Mesothelial cell of epicardium (in vitro differentiated cells): ENCODE measurements at places on chromosomes 16 and 17. TPM values are rescaled to one million over a fixed set of nuclear protein-coding genes. Genes with fewer than 3 reads are reported as not detected.
A peak's percentile ranks its signal among the peaks of the same experiment; 100 is the strongest.

DNA sequence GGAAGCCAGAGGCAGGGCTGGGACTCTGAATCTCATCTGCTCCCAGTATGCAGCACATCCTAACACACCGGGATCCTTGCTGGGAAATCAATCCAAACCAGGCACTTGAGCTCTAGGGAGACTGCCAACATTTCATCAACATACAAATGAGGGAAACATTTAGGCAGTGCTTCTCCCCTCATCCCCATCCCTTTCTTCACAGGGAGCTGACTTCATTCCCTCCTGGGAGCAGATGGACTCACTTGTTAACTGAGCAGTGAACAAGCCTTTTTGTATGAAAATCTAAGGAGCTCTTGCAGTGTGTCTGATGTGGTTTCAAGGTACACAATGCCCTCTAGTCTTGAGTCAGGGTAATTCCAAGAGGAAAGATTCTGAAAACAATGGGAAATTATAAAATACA is 96.3 kb downstream of the TMEM114 start:
- DNase-seq: no peak

AATF gene
- total RNA-seq: 31.3 to 36.2 TPM (median 33.9 TPM) in 3 replicates

DNA sequence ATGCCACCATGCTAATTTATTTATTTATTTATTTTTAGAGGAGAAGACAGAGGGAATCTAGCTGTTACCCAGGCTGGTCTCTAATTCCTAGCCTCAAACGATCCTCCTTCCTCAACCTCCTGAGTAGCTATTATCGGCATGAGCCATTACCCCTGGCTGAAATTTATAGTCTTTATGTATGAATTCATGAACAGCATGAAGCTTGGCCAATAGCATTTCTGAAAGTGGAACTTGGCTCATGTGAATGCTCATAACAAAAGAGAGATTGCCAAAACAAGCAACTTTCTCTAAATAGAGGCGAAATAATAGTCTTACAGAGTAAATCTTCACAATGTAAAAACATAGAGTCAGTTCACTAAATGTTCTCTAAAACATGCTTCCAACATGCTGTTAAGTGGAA is 30.1 kb upstream of the SMURF2 start:
- DNase-seq: no peak

SAMD14 gene
- total RNA-seq: 17.3 to 20.0 TPM (median 19.4 TPM) in 3 replicates

DNA sequence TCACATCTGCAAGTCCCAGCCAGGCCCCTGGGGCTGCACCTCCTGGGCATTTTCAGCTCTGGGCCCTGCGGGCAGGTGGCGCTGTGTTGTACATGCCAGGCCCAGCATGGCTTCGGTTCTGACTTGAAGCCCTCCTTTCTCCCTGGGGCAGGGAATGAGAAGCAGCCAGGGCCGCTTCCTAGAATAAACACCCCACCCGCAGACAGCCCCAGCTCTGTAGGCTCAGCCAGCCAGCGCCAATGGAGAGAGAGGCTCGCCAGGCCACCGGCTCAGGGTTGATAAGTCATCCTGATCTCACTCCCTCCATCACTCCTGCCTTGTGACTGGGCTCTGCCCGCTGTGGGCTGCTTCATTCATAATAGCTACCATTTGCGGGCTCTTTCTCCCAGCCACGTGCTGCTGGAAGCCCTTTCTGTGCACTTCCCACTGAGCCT is 6.0 kb upstream of the GLIS2 start:
- DNase-seq: no peak

DNA sequence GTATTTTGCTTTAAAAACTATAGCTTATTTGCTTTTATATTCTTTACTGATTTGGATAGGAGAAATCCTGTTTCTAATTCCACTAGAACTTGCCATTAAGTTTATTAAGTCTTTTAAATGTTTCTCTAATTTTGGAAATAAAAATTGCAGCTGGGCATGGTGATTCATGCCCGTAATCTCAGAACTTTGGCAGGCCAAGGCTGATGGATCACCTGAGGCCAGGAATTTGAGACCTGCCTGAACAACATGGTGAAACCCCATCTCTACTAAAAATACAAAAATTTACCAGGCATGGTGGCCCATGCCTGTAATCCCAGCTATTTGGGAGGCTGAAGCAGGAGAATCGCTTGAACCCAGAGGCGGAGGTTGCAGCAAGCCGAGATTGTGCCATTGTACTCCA is 30.7 kb downstream of the DNAH17 start:
- DNase-seq: no peak

DNA sequence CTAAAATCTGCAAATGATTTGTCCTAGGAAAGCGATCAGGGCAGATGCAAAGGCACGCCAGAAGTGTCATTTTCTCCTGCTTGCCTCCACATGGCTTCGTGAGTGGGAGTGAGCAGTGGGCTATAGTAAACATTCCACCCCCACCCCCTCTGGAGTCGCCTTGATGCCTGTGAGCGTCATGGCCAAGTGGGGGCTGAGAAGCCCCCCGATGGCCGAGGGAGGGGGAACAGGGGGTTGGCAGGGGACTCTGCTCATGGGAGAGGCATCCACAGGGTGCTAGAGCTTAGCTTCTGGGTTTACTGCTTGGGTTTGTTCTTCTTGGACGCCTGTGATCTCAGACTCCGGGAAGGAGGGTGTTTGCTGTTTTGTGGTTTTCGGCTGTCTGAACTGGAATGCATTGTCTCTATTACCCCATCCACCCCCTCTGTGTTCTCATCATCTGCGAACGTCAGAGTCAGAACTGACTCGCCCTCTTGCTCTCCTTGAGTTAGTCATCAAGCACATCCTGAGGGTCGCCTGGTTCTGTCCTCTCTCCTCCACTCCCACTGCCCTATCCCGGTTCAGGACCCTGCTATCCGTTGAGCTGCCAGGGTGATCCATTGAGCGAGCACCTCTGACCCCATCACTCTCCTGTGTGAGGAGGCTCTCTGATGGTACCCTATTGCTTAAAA is 15.4 kb downstream of the TNS4 start:
- DNase-seq: no peak

ZG16 gene
- 0.11 to 0.20 TPM (median 0.20 TPM) in 3 replicates for total RNA-seq

- DNase-seq: no peak
Observed at GRCh38 chr16:58062821-58063220, 37.3 kb downstream of the MMP15 start.

GRCh38 chr16:2511128-2511800 is 2.5 kb upstream of the ATP6V0C start:
- DNase-seq: no peak

- no peak for DNase-seq
Observed at GRCh38 chr16:89378947-89379771, 111.2 kb downstream of the ANKRD11 start.

CAMTA2 gene
- 27.0 to 31.6 TPM (median 31.2 TPM) in 3 replicates for total RNA-seq

ARHGDIG gene
- 3.6 to 4.8 TPM (median 4.7 TPM) in 3 replicates for total RNA-seq

- DNase-seq: no peak
Observed at GRCh38 chr17:29864615-29865014, 65.4 kb downstream of the SSH2 start.

HSPB9 gene
- total RNA-seq: 0.18 TPM in 1 of 3 replicates, not detected in the others

KRT39 gene
- not detected in 3 replicates for total RNA-seq

USP6 gene
- 0.38 to 0.54 TPM (median 0.42 TPM) in 3 replicates for total RNA-seq

- DNase-seq: no peak
Observed at GRCh38 chr16:85052536-85052935, 24.9 kb downstream of the KIAA0513 start.

GRCh38 chr17:40984226-40984625 is at the start of gene KRT40:
Gene KRT40 (minus strand): TSS chr17:40984326. CDS start chr17:40984273, 53 bp downstream.
- no peak for DNase-seq

NLRC5 gene
- 1.7 to 3.7 TPM (median 1.8 TPM) in 3 replicates for total RNA-seq

DNA sequence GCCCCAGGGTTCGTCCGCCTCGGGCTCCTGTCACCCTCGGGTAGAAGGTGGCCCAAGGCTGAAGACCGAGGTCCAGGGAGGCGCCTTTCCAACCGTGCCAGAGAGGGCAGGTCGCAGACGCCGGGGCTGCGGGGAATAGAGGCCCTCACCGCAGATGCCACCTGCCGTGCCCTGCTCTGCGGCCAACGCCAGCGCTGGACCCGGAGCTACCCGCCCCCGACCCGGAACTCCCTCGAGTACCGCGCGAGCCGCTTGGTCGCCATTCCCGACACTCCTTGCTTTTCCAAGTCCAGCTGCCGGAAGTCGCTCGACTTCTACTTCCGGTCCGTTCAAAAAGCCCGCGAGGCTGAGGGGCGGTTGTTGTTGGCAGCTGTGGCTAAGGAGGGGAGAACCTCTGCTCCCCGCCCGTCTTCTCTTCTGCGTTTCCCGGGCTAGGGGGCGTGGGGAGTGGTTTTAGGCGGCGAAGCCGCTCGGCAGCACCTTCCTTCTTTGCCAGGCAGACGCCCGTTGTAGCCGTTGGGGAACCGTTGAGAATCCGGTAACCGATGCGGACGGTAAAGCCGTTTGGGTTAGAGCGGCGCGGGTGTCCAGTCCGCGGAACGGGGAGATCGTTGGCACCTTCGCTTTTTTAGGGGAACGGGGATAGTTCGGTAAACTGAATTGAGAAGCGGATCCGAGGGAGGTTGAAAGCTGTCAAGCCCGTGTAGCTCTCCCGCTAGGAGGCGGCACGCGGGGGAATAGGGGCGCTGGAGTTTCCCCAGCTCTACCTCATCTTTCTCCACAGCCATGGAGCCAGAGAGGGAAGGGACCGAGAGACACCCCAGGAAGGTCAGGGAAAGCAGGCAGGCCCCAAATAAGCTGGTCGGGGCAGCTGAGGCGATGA is at the start of the genes ERI2 and REXO5:
Gene ERI2, minus strand, starts transcription at position 305 of the 883 bp plus-strand sequence. Its CDS starts 42 bp downstream, at position 263.
Gene REXO5, plus strand, starts transcription at position 360 of the 883 bp plus-strand sequence. Its CDS starts 427 bp downstream, at position 787.
- DNase-seq: peak; percentile 77

GRCh38 chr17:80885947-80886582 is 105.6 kb upstream of the CHMP6 start:
- DNase-seq: no peak

DNA sequence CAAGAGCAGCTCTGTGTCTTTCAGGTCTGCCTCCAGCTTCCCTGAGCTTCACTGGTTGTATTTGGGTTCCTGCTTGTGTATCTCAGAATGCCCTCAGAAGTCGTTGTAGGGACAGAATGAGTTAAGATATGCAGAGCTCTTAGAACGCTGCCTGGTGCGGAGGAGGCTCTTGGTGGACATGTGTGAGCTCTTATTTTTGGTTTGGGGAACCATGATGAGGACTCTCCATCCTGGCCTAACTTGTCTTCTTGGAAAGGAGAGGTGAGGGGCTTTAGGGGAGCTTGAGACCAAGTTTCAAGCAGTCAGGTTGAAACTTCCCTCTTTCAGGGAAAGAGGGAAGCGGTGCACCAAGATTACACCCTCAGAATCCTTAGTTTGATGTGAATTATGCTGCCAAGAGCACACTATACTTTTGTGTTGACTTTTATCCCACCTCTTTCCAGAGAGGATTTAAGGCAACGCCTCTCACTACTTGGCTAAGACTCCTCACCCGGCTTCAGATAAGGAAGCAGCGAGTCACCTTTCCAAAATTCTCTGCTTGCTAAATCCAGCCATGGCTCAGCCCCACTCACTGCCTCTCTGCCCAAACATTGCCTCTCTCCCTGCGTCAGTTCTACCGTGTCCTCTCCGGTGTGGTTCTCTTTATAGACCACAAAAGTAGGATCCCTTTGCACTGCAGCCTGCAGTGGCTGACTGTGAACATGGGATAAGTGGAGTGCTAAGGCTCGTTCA is 12.7 kb downstream of the CDK5RAP3 start:
- no peak for DNase-seq

DNA sequence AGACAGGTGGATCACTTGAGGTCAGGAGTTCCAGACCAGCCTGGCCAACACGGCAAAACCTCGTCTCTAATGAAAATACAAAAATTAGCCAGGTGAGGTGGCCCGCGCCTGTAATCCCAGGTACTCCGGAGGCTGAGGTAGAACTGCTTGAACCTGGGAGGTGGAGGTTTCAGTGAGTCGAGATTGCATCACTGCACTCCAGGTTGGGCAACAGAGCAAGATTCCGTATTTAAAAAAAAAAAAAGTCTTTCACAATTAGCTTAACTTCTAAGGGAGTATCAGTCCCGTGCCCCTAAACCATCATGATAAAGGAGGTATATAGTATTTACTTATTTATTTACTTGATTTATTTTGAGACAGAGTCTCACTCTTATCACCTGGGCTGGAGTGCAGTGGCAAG is 3.4 kb upstream of the MEFV start:
- DNase-seq: no peak

RAB34 gene
- total RNA-seq: 172 to 181 TPM (median 178 TPM) in 3 replicates

DNA sequence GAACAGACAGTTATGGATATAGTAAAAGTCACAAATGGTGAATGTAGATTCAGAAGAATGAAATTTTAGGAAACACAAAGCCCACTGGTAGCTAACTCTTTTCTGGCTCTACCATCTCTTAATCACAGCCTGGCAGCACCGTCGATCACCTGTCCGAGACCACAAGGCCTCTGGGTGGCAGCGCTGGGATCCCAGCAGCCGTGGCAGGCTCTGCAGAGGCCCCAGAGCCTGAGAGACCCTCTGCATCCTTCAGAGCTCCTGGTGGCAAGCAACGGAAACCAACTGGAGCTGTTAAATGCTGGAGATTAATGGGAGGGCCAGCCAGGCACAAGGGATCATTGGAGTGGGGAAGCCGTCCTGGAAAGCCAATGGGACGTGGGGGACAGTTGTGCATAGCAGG is 26.3 kb downstream of the LAT start:
- no peak for DNase-seq

- no peak for DNase-seq
Observed at GRCh38 chr17:76925441-76925891, 57.3 kb downstream of the MGAT5B start.

CIBAR2 gene
- not detected in 3 replicates for total RNA-seq

PRR35 gene
- 0.25 TPM in 1 of 3 replicates, not detected in the others for total RNA-seq

- no peak for DNase-seq
Observed at GRCh38 chr17:70144260-70144846, 25.0 kb upstream of the KCNJ2 start.

- DNase-seq: no peak
Observed at GRCh38 chr16:87369796-87370719, 13.5 kb downstream of the FBXO31 start.

WNT9B gene
- total RNA-seq: 1.2 to 2.0 TPM (median 1.6 TPM) in 3 replicates

DNA sequence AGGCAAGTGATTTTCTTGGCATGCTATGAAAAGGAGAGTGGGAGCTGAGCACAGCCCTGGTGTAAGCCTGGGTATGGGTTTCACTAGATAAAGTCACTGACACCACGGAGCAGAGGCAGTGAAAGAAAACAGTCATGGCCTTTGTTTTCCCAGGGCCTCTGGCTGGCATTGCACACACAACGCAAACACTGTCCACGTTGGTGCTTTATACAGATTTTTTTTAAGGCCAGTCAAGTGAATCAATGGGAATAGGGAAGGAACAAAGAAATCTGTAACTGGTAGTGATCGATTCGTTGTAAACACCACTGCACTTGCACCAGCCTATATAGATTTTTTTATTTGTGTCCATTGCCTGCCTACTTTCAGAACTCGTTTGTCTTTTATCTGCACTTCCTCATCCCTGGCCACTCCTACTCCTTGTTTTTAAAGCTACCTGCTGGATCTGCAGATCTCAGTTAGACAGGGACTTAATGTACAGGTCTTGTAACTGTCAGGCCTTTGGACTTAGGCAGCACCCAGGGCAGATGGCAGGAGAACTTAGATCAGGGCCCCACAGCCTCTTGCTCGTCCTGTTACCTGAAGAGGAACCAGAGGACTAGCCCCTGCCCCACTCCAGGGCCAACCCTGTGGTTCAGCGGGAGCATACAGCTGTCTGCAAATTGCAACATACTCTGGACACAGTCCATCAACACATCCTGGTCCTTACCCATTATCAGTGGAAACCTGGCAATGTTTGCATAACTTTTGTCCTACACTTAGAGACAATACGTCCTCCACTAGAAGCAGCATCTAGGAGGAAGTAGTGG is 10.6 kb upstream of the TMIGD1 start:
- DNase-seq: no peak

- no peak for DNase-seq
Observed at GRCh38 chr16:52209227-52209626, 337.7 kb downstream of the TOX3 start.

TNFSF13 gene
- total RNA-seq: 4.3 to 6.1 TPM (median 5.2 TPM) in 3 replicates
